AG04450 (cell line): ENCODE measurements at places on chromosomes 3 and 15. TPM values are rescaled to one million over a fixed set of nuclear protein-coding genes. Genes with fewer than 3 reads are reported as not detected.

TMEM212 gene
- polyA plus RNA-seq = not detected in 2 replicates

A4GNT gene
- not detected in 2 replicates for polyA plus RNA-seq

- DNase-seq = peak; percentile 84
These were observed 7.4 kb upstream of the DLG1 start for GRCh38 chr3:197305854-197306253.

- no peak for DNase-seq
These were observed 216.9 kb upstream of the CDIN1 start for GRCh38 chr15:36362509-36362915.

GRCh38 chr3:197001106-197001971 is 28.3 kb downstream of the MELTF start:
- no peak for DNase-seq

- DNase-seq = no peak
These were observed 2.2 kb upstream of the IGDCC3 start for GRCh38 chr15:65379986-65380385.

DNA sequence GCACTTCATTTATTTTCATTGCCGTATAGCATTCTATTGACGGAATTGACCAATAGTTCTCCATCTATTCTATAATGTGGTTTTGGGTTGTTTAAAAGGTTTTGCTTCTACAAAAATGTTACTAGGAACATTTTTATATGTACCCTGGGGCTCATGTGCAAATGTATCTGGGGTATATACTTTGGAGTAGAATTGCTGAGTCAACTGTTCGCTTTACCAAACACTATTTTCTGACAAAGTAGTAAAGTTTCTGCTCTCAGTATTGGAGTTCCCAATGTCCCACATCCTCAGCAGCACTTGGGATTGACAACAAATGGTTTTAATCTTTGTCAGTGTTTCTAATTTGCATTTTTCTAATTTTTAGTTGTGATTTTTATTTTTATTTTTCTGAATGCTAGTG is 602.6 kb downstream of the MCTP2 start:
- DNase-seq = no peak

DNA sequence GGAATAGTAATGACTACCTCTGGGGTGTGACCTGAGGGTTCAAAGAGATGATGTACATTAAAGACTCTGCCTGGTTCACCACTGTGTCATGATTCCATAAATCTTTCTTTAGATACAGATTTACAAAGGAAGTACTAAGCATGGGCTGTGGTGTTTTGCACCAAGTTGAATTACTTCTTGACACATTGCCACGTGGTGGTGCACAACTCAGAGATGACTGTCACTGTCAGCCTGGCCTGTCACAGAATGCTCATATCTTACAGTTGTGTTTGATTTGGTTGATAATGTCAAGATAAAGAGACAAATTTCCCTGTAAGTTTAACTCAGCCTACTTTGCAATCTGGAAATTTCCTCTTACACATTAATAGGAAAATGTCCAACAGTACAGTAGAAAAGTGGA is 3.2 kb downstream of the CTDSPL start:
- DNase-seq = no peak

GRCh38 chr3:186217820-186218164 is 108.9 kb upstream of the ETV5 start:
- DNase-seq = no peak
